ENCODE measurements at places on chromosomes 5 and 9.

DNA sequence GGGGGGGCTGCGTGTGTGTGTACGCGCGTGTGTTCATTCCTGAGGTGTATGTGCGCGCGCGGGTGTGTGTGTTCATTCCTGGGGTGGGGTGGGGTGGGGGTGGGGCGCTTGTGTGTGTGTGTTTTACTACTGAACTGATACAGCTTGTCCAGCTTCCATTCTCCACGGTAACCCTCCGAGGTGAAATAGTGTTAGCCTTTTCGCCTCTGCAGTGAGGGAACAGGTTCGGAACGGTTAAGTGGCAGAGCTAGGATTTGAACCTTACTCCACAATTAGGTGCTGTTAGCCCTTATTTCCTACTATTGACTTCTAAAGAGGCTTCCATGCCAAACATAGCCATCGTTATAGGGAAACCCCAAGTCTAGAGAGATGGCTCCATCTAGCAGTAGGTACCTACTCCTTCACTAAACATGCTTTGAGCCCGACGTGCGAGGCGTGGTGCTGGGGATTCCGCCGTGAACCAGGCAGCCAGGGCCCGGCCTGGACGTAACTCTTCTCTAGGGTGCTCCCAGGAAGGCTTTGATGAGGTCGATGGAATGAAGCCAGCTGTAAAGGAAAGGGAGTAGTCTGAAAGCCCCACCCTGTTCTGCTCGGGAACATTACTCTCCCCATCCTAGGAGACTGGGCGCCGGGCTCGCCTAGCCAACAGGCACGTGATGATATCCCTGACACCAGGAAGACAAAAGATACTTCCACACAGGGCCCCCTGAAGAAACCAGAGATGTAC lies 782 bp upstream of the SKP1 start:
- no peak for DNase-seq

DNA sequence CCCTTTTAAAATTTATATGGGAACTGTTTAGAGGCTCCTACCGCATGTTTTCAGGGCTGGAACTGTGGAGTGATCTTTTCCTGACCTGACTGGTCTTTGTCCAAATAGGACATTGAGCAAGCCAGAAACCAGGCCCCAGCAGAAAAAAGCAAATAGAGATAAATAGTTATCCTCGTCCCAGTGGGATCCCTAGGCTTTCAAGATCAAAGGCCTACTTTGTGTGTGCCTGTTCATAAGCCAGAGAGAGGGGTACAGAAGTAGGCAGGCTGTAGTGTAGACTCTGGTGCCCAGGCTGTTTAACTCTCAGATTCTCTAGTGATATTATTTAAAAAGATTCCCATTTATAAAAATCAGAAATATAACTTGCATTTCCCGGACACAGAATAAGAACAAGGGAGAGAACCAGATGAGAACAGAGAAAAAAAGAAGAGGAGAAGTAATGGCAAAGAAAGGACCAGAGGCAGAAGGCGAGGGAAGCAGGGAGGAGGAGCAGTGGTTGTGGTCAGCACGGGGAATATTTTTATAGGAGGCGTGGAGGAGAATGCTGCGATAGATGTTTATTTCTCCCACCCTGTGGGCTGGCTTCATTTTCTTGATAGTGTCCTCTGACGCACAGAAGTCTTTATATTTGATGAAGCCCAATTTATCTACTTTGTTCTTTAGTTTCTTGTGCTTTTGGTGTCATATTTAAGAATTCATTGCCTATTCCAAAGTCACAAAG lies 101.2 kb downstream of the AOPEP start:
- no peak for DNase-seq

DNA sequence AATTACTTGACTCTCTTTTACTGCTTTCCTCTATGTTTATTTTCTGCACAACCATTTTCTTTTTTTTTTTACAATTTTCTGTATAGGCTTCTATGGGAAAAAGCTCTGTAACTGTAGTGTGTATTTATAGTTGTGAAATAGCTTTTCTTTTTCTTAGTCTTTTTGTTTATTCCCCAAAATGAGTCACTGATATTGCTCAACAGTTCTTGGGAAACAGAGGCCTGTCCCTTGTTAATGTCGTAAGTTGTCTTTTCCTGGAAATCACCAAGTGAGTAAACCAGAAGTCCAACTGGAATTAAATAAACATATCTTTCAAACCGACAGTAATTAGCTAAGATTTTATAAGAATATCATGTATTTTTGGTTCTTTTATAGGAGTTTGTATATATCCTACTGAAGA lies 325.1 kb upstream of the PRR16 start:
- DNase-seq = no peak

DNA sequence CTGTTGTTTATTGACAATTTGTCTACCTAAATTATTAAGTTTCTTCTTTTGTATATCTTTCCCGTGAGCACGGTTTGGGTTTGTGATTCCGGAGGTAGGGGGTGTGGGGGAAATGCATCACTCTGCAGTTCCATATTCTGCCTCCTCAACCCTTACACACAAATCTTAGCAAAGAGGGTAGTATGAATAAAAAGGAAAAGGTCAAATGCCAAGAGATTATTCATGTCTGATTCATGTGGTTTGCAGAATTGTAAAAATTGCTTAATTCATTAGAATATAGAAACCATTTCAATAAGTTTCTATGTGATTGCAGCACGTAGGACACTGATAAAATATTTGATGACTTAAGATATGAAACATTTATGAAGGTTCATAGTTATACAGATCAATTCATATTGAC lies 601.9 kb downstream of the SEMA5A start:
- no peak for DNase-seq

DNA sequence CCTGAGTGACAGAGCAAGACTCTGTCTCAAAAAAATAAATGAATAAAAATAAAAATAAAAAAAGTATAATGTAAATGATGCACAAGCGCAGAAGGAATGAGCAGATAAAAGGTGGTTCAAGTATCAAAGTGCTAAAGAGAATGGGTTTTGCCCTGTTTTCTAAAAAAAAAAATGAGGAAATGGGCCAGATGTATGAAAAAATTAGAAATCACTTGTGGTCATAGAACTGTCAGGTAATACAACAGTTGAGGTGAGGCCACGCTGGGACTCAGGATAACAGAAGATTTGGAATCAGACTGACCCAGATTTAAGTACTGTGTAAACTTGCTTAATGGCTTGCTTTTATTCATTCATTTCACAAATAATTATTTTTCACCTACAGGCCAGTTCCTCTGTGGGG lies 69.8 kb downstream of the MAPKAP1 start:
- DNase-seq = no peak

- no peak for DNase-seq
These were observed 136.4 kb downstream of the MCTP1 start for GRCh38 chr5:95148453-95148852.

- no peak for DNase-seq
These were observed 8.9 kb downstream of the HAVCR1 start for GRCh38 chr5:157050050-157050449.

GRCh38 chr9:92965061-92965758 lies 17.9 kb downstream of the FGD3 start:
- no peak for DNase-seq

DNA sequence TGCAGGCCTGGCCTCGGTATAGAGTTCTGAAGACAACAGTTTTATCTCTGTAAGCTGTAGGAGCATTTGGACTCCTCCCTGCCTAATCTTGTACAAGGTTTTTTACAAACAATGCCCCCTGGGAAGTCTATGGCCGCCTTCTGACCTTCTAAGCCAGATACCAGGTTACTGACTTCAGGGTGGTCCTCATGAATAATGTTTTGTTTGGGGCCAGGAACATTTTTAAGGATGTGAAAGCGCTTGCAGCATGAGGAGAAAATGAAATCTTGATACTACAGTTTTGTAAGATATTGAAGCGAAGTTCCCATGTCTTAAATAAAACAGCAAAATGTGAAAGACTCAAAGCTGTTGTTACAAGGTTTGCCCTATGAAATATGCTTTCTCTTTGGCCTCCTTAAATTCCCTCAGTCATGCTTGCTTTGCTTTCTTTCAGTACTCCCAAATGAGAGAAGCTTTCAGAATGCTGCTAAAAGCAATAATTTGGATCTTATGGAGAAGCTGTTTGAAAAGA lies 5.2 kb downstream of the ANKDD1B start:
- DNase-seq = no peak

DNA sequence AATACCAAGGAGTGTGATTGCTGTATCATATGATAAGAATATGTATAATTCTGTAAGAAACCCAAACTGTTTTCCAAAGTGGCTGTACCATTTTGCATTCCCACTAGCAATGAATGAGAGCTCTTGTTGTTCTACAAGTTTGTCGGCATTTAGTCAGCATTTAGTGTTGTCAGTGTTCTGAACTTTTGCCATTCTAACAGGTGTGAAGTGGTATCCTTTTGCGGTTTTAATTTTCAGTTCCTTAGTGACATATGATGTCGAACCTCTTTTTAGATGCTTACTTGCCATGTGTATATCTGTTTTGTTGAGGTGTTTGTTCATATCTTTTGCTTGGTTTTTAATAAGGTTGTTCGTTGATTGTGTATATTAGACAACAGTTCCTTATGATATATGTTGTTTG lies 296.3 kb upstream of the IZUMO3 start:
- DNase-seq = no peak

DNA sequence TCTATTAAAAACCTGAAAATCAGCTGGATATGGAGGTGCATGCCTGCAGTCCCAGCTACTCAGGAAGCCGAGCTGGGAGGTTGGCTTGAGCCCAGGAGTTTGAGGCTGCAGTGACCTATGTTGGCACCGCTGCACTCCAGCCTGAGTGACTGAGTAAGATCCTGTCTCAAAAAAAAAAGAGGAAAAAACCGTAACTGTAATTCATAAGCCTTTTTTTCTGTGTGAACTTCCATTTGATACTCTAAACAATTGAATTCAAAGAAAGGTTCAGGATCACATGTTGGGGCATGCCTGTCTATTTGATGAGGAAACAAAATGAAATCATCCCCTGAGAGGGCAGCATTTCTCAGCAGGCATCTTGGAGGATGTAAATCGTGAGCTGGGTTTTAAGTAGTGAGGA lies 38.8 kb downstream of the ITGA2 start:
- peak; percentile 4 for DNase-seq

GRCh38 chr5:75351139-75351926 lies 14.3 kb downstream of the HMGCR start:
- no peak for DNase-seq

DNA sequence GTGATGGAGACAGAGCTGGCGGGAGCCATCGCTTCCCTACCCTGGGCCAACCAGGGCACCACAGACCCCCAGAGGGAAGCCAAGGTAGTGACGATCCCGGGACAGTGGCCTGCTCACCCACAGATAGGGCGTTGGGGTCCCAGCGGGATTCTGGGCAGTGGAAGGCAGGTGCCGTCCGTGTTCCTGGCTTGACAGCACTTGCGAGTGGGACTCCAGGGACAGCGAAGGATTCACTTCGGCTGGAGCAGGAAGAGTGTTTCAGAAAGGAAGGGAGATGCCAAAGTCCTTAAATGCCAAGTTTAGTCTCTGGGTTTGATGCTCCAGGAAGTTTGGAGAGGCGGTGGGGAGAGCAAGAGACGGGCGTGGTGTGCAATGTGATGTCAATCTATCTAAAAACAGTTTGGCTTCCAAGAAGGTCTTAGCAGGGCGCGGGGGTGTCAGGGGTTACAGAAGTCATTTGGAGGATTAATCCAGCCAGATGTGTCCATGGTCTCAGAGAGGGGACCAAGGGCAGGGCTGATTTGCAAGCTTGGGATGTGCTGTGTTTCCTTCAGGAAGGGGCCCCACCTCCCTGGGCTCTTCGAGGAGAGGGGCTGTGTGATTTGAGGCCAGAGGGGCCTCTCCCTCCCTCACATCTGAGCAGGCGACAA lies 74.9 kb downstream of the NTNG2 start:
- no peak for DNase-seq

DNA sequence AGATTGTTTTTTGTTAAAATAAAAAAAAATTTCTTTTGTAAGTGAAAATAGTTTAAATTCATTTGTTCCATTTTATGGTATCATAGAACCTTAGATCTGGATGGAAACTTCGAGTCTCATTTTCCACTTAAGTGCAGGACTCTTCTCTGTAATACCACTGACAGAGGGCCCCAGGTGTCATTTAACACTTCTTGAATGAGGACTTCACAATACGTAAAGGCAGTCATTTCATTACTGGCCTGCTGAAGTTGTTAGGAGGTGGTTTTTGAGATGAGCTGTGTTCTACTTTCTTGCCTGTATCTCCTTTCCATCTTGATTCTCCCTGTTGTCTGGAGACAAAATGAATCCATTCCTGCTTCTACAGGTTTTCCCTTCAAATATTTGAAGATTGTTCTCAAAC lies 455.3 kb downstream of the DMRT2 start:
- no peak for DNase-seq

- DNase-seq = no peak
These were observed 512.6 kb downstream of the ISL1 start for GRCh38 chr5:51895834-51896233.

GRCh38 chr9:18707489-18708205 lies 233.7 kb downstream of the ADAMTSL1 start:
- DNase-seq = no peak

- DNase-seq = no peak
These were observed 31.8 kb upstream of the RXRA start for GRCh38 chr9:134294153-134295071.

- DNase-seq = no peak
These were observed 197.1 kb downstream of the NR3C1 start for GRCh38 chr5:143206196-143207053.

GRCh38 chr9:115594557-115594956 lies 476.6 kb upstream of the TNC start:
- DNase-seq = no peak

DNA sequence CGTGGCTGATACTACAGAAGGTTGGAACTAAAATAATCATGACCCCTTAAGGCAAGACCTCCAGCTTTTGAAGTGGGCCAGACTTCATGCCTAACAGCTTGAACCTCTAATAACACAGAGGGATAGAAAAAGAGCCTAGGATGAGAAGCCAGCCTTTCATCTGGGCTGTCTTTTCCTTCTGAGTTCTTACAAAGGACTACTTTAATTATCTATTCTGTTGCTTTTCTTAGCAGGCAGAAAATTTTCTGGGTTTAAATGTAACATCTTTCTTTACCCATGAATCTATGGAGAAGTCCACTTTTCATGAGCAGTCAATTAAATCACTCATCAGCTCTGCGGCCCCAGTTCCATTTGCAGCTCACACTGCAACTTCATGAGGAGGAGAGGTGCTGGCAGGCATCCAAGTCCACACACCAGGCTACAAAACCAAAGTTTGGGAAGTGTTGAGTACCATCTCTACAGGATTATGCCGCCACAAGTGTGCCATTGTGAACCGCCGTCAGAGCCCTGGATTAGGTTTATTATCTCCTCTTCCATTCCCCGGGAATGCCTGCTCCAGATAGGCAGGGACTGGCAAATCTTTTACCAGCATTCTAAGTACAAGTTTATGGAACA lies 192.0 kb downstream of the TLE4 start:
- DNase-seq = peak; percentile 22

DNA sequence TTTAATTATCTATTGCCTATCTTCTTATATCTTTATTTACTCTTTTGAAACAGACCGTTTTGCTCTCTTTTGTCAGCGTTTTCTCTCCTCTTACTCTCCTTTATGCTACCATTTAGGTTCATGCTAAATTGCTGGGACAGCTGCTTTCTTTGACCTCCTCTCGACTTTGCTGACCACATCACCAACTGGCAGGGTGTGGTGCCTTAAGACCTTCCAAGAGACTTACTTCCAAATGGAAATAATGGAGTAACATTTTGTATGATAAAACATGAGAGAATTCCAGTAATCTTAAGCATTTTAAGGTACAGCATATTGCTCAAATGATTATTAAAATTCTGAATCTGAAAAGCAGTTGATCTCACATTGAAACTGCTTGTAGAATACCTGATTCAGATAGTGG lies 71.5 kb upstream of the MEF2C start:
- DNase-seq = no peak

- no peak for DNase-seq
These were observed 47.9 kb downstream of the STK10 start for GRCh38 chr5:172140120-172140519.

All from NCI-H1417 (cell line).